ENCODE measurements at places on chromosomes 2 and 18.
A peak's percentile ranks its signal among the peaks of the same experiment; 100 is the strongest.

DNA sequence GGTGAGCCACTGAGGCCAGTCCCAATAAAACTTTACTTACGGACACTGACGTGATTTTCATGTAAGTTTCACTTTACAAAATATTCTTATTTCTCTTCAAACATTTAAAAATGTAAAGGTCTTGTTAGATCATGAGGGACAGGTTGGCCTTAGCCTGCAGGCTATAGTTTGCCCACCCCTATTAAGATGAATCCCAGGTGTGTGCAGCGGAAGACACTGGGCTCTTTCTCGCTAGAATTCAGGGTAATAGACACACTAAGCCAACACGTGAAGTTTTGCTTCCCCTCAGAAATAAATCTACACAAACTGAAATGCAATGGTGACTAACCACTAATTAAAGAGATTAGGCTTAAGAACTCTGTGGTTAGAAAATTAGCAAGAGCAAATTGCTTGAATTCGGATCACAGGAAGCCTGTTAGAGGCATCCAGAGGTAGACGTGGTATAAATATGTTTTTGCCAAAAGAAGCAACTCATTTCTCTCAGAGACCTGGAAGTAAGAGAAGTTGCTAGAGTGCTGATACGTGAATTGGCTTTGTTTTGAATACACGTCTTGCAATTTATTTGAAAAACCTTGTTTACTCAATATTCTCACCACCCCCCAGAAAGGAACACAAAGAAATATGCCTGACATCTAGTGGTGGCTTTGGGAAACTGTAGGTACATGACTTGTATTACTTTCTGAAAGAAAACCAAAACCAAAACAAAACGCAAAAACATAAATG lies 151.6 kb downstream of the DTNB start:
- no peak for DNase-seq

DNA sequence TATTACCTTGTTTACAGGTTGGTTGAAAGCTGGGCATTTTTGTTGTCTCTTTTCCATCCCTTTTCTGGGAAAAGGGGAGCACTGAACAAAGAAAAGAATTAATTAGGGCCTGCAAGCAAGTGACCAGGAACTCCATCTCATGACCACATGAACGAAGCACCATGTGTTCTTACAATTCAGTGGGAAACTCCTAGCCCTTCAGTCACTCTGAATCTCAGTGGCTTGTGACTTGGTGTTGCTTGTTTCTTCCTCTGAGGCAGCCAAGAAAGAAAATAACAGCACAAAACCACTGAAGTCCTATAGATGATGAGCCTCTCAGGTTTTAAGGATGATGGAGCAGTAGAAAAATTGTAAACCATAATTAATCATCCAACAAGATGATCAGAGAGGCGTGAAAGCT lies 129.1 kb upstream of the CAB39 start:
- no peak for DNase-seq

DNA sequence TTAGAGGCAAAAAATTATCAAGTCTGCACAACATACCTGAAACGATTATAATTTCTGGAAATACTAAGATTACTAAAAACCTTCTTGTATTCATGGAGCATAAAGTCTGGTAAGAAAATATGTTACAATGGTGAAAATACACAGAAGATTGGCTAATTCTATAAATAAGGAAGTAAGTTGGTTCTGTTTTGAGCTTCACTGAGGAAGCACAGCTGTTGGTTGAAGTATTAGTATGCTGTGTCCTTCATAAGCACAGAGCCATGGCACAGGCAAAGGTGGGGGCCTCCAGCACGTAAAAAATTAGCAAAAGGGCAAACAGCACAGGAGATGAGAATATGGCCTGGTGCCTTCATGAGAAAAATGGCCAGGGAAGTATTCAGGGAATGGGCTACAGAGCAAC lies 40.4 kb upstream of the ANKRD62 start:
- no peak for DNase-seq

DNA sequence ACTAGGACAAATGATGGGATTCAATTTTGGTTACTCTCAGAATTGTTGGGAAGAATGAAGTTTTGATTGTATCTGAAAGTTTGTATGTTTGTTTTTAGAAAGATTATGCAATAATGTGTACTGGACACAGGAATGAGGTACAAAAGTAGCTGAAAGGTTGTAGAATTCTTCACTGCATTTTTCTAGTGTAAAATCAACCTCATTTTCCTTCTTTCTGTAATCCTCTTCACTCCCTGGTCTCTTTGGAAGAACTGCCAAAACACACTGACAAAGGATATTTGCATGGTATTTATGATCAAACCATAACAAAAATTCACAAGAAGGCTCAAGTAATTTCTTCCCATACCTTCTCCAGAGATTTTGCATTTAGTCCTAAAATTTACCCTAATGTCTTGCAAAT lies 110.7 kb downstream of the ZEB2 start:
- no peak for DNase-seq

GRCh38 chr18:3256693-3257626 lies 5.0 kb upstream of the MYL12B start:
- DNase-seq = no peak

- DNase-seq = no peak
Measured at GRCh38 chr18:9716780-9717563, 8.9 kb downstream of the RAB31 start.

GRCh38 chr2:150432312-150432625 lies 55.2 kb downstream of the RND3 start:
- DNase-seq = no peak

GRCh38 chr2:239596253-239596652 lies 195.4 kb upstream of the HDAC4 start:
- DNase-seq = no peak

GRCh38 chr2:219230059-219230540 lies 494 bp downstream of the ANKZF1 start:
- no peak for DNase-seq

DNA sequence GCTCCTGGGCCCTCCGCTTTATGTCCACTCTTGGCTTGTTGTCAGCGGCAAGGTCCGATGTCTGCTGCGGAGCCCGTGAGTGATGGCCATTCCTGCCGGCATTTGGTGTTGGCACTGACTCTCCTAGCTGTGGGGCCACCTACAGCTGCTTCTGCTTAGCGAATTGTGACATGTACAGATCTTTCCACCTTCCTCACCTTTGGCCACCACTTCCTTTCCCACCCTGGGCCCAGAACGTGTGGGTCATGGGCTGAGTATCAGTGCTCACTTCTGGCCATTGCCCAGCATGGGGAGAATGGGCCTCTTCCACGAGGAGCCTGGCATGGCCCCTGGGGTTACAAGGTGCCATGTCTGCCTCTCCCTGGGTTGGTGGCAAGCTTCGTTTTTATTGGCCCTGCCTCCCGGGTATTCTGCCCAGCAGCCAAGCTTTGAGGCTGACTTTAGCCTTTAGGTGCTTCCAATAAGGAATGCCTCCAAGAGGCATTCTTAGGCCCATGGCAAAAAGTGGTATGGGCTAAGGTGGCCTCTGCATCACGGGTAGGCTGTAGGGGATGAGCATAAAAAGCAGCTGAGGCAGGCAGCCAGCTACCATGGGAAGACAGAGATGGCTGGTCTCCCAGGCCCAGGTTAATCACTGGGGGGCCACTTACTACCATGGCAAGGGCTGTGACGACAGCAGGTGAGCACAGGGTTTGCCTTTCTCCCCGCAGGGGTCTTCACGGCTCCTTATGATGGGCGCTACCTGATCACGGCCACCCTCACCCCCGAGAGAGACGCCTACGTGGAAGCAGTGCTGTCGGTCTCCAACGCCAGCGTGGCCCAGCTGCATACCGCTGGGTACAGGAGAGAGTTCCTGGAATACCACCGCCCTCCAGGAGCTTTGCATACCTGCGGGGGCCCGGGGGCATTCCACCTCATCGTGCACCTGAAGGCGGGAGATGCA lies 65.8 kb downstream of the EMILIN2 start:
- no peak for DNase-seq

DNA sequence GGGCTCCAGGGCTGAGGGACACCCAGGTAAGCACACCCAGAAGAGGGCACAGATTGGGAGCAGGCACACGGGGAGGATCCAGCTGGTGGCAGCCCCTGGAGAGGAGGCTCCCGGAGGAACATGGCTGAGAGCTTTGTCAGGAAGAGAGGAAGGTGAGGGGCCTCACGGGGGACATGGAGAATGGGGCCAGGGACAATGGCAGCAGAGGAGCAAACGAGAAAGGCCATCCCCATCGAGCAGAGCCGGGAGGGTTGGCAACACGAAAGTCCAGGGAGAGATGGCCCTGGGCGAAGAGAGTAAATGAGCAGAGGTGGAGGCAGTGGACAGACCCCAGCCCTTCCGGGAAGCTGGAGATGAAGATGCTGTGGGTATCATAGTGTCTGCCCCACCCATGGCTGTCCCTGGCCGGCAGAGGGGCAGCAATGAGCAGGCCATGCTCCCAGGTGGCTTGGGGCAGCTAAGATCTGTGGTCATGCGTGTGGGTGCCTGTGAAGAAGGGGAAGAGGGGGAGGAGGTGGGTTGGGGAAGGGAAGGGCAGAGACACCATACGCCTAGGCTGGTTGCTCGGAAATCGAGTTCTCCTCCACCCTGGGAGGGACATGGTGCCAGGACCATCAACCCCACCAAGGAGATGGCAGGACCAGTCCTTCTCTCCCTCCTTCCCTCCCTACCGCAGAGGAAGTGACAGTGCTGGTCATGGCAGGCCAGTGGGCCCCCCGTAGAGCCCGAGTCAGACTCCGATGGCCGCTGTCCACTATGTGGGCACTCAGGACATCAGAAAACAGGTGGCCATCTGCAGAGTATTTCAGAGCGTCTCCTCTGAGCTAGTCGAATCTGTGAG lies 191.7 kb downstream of the NDUFA10 start:
- DNase-seq = peak; percentile 7

GRCh38 chr2:106705877-106706276 lies 180.1 kb downstream of the ST6GAL2 start:
- DNase-seq = no peak

DNA sequence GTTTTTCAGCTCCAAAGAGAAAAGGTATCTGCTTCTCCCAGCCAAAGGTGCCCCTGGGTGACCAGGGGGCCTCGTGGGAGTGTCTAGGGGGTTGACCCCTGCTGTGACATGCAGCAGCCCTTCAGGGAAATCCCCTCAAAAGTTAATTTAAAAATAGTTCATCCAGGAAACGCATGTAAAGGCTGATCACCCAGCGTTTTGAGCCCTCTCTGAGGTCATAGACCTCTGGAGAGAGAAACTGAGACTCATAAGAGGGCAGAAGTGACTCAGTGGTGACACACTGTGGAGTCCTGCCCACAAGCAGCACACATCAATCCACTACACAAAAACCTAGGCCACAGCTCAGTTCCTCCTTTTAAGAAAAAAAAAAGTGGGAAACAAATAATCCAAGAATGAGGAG lies 11.9 kb downstream of the GAL3ST2 start:
- DNase-seq = no peak

DNA sequence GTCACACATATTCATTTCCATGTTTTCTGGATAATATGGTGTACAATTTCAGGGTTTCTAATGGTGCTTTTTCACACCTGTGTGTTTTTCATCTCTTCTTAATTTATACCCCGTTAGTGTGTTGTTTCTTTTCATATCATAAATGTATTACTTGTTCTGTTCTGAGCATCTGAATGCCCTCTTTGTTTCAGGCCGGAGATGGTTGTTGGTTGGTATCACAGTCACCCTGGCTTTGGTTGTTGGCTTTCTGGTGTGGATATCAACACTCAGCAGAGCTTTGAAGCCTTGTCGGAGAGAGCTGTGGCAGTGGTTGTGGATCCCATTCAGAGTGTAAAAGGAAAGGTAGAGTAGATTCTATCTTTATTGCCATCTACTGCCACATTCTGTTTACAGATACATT lies 45.1 kb upstream of the TBR1 start:
- DNase-seq = no peak

DNA sequence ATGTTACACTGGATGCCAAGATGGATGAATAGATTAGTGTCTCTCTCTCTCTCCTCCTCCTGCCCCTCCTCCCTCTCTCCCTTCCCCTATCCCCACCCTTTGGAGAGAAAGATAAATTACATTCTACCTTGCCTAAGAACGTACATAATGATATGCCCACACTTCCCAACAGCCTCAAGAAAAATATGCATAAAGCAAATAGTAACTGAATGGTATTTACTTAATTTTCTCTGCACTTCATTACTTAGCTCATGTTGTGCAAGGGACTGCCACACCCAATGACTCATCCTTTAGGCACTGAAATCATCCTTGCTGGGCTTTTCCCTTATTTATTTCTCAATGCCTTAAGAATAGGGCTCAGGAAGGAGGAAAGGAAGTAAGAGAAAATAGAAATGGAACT lies 137.3 kb upstream of the PID1 start:
- DNase-seq = peak; percentile 87

DNA sequence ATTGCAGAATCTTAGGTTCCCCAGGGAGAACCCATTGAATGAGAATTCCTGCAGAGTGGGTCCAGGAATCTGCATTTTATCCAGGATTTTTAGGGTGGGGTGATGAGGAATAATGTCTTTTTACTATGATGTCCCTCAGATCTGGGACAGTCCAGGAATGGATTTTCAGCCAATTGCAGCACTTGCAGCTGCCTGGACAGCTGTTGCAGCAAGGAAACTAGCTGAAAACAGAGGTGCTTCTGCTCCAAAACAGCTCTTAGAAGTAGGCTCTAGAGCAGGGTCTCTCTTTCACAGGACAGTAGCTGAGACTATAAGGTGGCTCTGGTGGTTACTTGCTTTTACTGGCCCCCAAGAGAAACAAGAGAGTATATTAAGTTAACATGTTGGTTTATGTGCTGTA lies 9.1 kb downstream of the GLI2 start:
- no peak for DNase-seq

- DNase-seq = peak; percentile 64
Measured at GRCh38 chr2:73925853-73926492, 707 bp upstream of the DGUOK start.

- DNase-seq = no peak
Measured at GRCh38 chr2:227881866-227882517, 10.6 kb downstream of the DAW1 start.

DNA sequence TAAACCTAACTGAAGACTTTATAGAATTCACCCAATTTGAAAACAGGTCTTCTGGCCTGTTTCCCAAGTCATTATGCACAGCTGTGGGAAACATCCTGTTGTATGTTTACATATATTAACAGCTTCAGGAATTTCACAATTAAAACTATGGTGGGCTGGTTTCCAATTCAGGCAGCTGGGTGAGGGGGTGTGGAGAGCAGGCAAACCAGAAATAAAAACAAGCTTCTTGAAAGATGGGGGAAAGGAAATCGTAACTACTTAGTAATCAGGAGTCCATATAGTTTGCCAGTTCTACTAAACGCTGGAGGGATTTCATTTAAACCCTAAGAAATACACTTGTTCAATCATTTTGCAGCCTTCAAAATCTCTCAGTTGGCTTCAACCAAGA lies 22.8 kb downstream of the ATP8B1 start:
- no peak for DNase-seq

DNA sequence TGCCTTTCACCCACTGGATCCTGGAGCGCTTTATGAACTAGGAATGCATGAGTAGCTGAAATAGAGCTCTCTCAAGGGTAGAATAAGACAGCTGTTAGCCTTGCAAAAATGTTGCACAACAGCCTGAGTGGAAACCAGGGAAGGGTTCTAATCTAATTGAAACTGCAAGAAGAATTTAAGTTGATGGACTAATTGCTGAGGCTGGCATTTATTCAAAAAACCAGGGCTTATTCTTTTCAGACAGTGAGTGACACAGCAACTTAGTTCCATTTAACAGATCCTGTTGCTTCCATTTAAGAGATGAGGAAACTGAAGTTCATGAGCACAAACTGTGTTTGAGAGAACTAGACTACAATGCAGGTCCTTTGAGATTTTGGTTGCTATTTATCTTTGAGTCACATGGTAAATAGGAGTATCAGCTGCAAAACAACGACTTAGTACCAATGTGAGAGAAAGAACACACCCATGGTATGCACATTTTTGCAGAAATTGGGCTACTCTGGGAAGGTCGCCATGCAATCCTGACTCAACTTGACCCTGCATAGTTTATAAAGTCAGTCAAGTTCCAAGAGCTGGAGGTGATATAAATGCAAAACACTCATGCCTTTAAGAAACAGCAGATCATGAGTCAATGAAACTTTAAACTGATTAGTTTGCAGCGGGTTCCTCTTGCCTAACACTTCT lies 76.4 kb upstream of the PARD3B start:
- DNase-seq = no peak

All from lower leg skin (tissue), 4 donors.